CD4-positive, alpha-beta T cell treated with Interferon gamma for 1 hour (primary cell): ENCODE measurements at places on chromosomes 4 and X.

DNA sequence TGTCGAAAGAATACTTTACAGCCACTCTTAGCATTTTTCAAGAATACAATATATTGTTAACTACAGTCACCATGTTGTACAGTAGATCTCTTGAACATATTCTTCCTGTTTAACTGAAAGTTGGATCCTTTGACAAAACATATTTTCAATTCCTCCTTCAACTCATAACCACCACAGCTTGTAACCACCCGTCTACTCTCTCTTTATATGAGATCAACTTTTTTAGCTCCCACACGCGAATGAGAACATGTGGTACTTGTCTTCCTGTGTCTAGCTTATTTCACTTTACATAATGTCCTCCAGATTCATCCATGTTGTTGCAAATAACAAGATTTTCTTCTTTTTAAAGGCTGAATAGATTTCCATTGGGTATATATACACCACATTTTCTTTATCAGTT is 338.3 kb upstream of the IGFBP7 start:
- DNase-seq = no peak

DNA sequence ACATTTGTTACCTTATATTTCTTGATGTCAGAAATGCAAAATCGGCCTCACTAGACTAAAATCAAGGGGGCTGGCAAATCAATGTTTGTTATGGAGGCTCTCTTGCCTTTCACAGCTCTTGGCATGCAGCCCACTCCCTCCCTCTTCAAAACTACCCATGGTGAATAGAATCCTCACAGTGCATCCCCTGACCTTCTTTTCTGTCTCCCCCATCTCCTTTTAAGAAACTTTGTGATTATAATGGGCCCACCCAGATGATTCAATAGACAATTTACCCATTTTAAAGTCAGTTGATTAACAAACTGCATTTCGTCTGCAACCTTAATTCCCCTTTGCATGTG is 184.0 kb downstream of the PCDH7 start:
- DNase-seq = no peak

GRCh38 chr4:118889312-118889691 is 648 bp downstream of the SYNPO2 start:
- DNase-seq = no peak

DNA sequence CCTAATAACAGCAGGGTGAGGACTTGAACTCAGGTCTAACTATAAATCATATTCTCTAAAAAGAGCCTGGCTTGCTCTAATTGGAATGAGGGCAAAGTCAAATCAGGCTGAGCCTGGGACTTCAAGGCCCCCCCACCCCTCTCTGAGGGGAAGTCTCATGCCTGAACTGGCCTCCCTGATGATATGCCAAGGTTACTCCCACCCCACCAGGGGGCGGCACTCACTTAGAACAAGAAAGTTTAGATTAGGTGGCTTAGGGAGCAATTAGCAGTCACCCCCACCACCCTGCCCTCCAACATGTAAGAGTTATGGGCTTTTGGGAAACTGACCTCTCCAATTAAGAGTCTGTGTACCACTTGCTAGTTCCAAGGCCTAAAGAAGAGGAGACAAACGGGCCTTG is 2.7 kb downstream of the FOXO4 start:
- DNase-seq = peak; percentile 81

- no peak for DNase-seq
Observed at GRCh38 chrX:23911126-23911835, 3.5 kb downstream of the CXorf58 start.

GRCh38 chr4:24298911-24299310 is 285.4 kb downstream of the DHX15 start:
- DNase-seq = no peak

GRCh38 chr4:168811786-168812651 is 198.0 kb downstream of the CBR4 start:
- no peak for DNase-seq

DNA sequence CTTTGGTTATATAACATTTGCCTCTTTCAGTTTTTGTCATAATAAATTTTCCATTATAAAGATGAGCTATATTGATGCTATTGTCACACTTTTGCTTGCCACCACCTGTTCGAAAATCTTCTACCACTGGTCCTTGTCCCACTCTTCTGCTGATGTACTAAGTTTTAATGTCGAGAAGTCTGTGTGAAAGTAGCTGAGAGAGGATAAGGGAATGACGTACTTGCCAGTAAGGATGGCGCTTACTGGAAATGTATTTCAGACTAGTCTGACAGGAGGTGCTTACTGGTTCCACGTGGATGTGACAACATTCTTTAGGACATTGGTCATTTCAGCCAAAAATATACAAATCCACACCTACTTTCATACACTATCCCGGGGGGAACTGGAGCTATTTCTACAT is 132.7 kb upstream of the NR3C2 start:
- no peak for DNase-seq

GRCh38 chr4:80243274-80244018 is 23.0 kb upstream of the FGF5 start:
- no peak for DNase-seq

DNA sequence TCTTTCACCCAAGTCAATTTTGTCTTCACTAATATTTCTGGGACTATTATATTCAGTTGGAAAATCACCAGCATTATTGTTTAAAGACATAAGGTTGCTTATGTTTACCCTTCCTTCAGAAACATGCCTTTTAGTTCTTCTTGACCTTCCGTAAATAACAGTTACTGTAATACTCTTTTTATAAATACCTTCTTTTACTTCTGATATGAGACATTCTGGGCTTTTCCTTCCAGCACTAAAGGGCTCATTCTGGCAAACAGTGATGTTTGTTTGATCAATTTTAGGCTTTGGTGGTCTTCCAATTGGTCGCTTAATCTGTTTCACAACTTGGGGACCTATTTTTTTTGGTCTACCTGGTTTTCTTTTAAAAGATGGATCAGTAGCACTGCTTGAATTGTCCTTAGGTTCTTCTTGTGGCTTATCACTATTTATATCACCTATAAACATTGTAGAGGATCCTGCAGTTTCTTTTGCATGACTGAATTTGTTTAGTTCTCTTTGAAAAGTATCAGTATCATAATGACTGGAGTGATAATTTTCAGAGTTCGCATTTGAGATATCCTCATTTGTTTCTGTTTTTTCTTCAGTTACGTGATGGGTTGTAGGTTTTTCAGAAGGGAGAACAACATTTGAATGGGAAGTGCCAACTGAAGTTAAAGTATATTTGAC is 64.8 kb downstream of the NCAPG start:
- DNase-seq = no peak

GRCh38 chrX:107672955-107673378 is 44.7 kb downstream of the PRPS1 start:
- peak; percentile 93 for DNase-seq

DNA sequence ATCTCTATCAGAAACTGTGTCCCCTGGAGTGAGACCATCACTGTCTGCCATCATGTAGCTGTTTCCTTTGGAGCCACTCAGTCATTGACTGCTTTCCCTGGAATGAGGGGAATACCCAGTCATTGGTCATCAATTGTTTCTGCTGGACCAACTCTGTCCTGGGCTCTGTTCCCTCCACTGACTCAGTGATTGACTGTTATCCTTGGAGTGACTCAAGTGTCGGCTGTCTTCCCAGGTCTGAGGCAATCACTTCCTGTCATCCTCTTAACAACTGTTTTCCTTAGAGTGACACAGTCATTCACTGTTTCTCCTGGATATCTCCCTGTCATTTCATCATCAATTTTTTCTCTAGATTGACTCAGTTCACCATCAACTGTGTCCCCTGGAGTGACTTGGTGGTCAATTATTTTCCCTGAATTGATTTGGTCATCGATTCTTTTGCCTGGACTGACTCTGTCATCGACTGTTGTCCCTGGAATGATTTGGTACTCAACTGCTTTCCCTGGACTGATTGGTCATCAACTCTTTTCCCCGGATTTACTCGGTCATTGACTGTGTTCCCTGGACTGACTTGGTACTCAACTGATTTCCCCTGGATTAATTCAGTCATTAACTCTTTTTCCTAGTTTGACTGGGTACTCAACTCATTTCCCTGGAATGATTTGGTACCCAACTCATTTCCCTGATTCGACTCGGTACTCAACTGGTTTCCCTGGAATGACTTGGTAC is 327.9 kb upstream of the VCX start:
- DNase-seq = no peak

GRCh38 chr4:74823194-74823593 is 28.9 kb upstream of the BTC start:
- DNase-seq = no peak

DNA sequence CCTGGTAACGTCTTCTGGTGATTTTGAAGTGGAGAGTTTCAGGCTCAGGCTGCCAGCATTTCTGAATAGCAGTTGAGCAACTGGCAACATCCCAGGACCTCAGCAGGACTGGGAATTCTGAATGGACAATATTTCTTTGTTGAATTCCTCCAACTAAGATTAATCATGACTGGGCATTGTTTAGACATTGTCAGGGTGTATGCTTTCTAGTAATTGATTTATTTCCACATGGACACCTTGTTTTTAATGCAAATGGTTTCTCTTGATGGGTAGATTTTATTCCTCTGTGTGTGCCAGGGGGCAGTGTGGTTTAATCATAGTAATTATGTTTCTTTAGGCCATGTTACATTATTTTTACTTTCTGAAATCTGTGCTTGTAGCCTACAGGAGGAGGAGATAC is 1004.7 kb upstream of the LCORL start:
- DNase-seq = no peak

DNA sequence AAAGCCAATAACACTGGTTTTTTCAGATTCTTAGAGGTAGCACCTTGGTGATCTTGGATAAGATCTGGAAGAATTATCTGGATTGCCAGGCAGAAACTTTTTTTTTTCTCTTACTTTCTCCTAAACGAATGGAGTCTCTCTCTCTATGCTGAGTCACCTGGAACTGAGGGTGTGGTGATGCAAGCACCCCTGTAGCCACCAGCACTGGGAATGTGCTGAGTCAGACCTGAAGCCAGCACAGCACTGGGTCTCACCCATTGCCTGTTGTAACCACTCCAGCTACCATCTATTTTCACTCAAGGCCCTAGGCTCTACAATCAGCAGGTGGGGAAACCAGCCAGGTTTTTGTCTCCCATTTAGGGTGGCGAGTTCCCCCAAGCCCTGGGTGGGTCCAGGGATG is 923.8 kb downstream of the RAPGEF2 start:
- no peak for DNase-seq

- DNase-seq = no peak
Observed at GRCh38 chr4:182103614-182104319, 139.4 kb upstream of the TENM3 start.

DNA sequence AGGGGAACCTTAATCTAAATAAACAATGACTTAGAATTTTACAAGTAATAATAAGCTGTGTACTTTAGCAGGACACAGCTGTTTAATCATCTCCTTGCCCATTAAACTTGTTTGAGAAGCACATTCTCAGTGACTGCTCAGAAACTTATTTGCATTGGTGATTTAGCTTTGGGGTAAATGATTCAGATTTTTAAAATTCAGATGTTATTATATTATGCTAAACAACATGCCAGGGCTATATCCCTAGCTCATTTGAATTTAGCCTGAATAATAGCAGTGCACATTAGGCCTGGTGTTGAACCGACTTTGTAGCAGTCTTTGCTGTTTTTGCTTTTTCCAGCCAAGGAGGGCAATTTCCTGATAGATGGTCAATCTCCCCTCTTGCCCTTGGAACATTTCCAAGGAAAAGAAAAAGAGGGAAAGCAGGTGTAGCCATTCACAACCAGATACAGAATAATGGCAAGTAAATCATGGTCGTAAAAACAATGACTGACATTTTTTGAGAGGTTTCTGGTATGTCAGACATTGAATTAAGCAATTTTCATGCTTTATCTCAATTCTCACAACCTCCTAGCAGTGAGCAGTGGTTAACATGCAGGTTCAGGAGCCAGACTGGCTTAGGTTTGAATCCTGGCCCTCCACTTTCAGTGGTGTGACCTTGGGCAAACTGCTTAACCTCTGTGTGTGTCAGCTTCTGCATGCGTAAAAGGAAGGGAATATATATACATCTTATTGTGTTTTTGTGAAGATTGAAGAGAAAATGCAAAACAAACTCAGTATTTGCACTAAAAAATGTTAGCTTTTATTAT is 16.8 kb downstream of the ARHGEF38 start:
- DNase-seq = no peak

DNA sequence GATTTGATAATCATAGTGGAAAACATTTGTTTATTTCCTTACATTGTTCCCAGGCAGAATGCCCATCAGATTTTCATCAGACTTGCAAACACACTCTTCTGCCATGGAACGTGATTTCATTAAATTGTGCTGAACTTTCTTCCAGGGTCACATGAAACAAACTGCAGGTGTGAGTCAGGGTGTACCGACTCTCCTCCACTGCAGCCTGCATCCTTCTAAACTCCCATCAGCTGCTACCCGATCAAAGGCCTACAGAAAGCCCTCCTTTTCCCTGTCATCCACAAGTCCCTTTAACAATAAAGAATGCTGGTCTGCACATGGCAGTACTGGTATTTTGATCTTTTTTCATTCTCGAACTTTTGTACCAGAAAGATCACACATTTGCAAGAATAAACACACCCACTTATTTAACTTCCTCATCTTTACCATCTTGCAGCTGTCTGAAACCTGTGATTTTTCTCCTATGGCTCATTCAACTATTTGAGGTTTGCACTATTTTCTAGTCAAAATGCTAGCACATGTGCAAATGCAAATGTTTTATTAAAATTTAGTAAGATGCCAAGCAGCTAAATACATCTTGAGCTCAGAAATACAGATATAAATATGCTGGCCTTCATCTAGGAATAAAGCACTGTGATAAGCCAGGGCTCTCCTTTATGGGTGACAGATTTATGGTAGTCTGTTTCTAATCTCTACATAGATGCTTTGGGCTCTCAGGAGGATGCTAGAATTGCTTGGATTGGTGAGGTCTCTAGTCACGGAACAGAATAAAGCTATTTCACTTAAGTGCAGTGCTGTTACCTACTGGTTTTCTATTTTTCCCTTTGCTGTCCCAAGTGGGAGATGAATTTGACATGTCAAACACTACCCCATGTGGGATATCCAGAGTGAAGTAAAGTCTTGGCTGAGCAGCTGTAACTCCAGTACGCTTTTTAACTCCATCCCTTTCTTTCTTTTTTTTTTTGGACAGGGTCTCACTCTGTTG is 25.8 kb upstream of the ARHGAP24 start:
- no peak for DNase-seq

GRCh38 chr4:170137466-170137865 is 47.7 kb upstream of the AADAT start:
- no peak for DNase-seq

GRCh38 chr4:536351-536972 is 37.5 kb downstream of the PIGG start:
- DNase-seq = no peak

GRCh38 chr4:123631786-123632692 is 235.4 kb downstream of the SPRY1 start:
- DNase-seq = no peak

DNA sequence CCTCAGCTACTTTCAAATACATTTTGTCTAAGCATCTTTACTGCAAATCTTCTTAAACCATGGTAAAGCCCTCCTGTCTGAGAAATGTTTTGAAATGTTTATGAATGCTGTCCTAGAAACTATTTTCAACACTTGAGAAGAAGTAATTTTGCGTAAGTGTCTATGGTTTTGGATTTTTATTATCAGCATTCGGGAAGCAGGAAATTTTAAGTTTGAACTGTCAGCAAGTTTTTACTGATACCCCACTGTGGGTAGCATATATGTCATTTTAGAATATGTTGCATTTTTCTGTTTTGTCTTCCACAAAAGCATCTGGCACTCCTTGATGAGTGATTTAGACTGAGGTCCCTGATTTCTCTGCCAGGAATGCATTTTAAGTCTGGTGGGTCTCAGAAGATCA is 302.4 kb upstream of the GIMD1 start:
- DNase-seq = no peak
